ENCODE measurements at places on chromosomes 6 and 20. TPM values are rescaled to one million over a fixed set of nuclear protein-coding genes. Genes with fewer than 3 reads are reported as not detected.

PI16 gene
- total RNA-seq, result 8.8 TPM

SMLR1 gene
- 0.29 TPM for total RNA-seq

EPHA7 gene
- total RNA-seq, result 29.5 TPM

SIRPG gene
- 0.18 TPM for total RNA-seq

ANGPT4 gene
- total RNA-seq, result 0.12 TPM

RBM24 gene
- total RNA-seq, result 48.2 TPM

RAB44 gene
- total RNA-seq, result 1.5 TPM
